ENCODE measurements at places on chromosomes 1 and 21.

GRCh38 chr1:191460234-191460633 lies 698.0 kb upstream of the RGS18 start:
- no peak for DNase-seq

DNA sequence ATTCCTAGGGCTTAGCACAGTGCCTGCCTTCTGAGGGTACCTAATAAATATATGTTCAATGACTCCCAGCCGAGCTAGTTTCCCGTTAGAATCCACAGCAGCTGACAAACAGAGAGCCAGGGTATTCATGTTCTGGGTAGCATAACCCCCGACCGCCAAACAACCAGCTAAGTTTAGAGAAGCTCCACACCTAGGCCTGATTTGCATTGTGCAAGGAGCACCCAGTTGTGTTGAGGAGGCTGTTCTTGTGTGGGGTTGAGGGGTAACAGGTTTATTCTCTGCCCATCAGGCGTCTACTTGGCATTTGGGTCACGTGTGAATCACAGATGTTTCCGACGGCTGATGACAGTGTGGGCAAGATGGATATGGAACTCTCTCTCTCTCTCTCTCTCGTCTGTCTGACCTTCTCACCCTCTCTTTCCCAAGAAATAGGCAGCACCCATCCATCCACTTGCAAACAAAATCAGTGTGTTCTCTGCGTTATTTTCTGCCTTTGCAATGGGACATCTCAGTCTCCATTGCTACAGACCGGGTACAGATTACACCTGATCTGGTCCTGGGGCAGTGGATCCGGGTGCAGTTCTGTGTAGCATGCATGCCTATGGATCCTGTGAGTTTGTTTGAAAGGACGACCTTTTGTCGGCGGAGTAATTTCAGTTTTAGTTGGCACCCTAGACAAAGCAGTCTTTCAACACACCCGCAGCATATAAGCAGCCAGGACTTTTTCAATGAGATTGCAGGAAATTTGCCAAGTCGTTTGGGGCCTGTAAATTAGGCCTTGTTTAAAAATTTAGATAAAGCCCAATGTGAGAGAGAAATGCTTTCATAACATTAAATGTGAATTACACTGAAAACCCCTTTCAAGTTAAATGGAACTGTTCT lies 29.4 kb downstream of the KAZN start:
- DNase-seq, result no peak

DNA sequence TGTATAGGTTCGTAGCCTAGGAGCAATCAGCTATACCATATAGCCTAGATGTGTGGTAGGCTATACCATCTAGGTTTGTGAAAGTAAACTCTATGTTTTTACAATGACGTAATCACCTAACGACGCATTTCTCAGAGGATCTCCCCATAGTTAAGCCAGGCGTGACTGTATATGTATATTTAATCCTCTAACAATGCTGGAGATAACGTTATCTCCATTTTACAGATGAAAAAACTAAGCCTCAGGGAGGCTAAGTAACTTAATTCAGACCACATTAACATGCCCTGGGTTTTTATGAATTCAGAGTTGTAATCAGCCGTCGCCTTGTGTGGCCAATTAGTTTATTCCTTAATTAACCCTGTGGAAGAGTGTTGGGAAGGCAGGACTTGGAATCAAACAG lies 107.7 kb upstream of the PLXNA2 start:
- no peak for DNase-seq

- DNase-seq, result no peak
These were observed 14.6 kb upstream of the TRNAU1AP start for GRCh38 chr1:28538286-28538685.

DNA sequence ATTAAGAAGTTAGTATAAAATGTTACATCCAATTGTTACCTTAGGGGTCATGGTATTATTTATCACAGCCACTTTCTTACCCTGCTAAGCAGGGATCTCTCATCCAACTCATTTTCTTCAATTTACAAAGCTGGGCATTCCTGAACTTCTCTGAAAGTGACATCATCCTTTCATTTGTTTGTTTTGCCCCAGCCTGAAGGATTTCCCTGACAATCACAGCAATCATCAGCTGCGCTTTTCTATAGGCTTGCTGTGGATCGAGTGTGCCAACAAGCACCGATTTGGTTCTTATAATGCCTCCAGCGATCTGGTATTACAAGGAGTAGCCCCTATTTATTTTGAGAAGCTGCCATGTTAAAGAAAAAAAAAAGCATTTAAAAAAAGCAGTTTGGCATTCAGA lies 240.2 kb downstream of the USH2A start:
- no peak for DNase-seq

Measured in CD4-positive, alpha-beta T cell treated with Interferon gamma for 1 hour (primary cell).